ENCODE measurements at places on chromosomes 1 and 21.
A peak's percentile ranks its signal among the peaks of the same experiment; 100 is the strongest.

DNA sequence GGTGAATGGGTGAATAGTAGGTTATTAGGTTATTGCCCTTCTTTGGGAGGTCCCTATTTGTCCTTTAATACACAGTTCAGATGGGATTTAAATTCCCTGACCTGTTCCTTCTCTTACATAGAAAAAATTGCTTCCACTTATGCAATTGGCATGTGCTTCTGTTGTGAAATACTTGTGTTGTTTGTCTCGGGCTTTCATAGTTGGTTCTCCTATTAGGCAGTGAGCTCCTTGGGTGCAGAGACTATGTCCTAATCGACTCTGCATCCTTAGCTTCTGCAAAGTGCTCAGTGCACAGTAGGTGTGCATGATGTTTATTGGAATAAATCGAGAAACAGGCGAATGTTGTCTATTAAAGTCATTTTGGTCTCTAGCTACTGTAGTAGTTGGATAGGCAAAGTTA is 1.3 kb upstream of the PDE4B start:
- DNase-seq = peak; percentile 34

DNA sequence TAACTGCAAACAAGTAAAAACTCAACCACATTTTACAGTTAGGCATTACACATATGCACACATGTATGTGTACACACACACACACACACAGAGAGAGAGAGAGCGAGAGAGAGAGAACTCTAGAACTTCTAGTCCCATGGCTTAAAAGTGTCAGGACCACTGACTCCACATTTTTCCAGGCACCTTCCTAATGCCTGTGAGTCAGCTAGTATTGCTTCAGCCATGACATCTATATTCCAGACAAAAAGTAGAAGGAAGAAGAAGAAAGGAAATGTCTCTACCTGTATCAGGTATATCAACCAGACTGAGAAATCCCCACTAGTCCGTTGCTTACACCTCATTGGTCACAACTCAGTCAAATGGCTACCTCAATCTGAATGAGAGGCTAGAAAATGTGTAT is 31.9 kb upstream of the TACSTD2 start:
- DNase-seq = no peak

- no peak for DNase-seq
Measured at GRCh38 chr1:54305906-54306514, 100.2 kb downstream of the SSBP3 start.

- DNase-seq = peak; percentile 22
Measured at GRCh38 chr1:197798492-197798891, 23.2 kb upstream of the DENND1B start.

DNA sequence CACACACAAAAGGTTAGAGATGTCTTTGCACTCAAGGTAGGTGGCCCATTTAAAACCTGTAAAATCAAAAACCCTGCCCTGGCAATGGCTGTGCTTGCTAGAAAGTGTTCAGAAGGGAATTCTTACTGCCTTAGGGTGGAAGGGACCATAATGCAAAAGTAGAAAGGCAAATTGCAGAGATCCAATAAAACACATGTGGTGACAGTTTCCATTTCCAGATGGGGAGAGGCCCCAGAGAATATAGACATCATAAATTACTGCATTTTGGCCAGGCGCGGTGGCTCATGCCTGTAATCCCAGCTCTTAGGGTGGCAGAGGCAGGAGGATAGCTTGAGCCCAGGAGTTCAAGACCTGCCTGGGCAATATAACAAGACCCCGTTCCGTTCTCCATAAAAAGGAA is 13.0 kb downstream of the FMO1 start:
- DNase-seq = no peak

GRCh38 chr1:10424034-10424433 is 6.2 kb upstream of the CENPS start:
- DNase-seq = peak; percentile 64

DNA sequence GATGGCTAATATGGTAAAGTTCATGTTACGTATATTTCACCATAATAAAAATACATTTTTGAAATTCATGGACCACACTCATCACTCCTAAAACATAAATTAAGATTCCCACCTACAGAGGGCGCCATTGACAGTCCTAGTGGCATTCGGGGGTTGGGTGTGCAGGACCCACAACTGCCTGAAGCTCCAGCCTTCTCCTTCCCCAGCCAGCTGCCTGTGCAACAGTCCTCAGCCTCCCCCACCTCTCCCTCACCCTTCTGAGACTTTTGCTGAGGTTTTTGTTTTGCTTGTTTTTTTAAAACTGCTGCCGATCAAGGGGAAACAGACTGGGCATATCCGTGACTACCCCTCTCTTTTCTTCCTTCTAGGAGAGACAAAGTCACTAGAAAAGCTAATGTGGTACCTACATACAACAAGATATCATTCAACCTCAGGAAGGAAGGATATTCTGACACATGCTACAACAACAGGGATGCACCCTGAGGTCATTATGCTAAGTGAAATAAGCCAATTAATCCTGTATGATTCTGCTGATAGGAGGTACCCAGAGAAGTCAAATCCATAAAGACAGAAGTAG is 9.2 kb upstream of the EVA1C start:
- peak; percentile 76 for DNase-seq

- no peak for DNase-seq
Measured at GRCh38 chr1:205604059-205604458, 27.8 kb downstream of the ELK4 start.

DNA sequence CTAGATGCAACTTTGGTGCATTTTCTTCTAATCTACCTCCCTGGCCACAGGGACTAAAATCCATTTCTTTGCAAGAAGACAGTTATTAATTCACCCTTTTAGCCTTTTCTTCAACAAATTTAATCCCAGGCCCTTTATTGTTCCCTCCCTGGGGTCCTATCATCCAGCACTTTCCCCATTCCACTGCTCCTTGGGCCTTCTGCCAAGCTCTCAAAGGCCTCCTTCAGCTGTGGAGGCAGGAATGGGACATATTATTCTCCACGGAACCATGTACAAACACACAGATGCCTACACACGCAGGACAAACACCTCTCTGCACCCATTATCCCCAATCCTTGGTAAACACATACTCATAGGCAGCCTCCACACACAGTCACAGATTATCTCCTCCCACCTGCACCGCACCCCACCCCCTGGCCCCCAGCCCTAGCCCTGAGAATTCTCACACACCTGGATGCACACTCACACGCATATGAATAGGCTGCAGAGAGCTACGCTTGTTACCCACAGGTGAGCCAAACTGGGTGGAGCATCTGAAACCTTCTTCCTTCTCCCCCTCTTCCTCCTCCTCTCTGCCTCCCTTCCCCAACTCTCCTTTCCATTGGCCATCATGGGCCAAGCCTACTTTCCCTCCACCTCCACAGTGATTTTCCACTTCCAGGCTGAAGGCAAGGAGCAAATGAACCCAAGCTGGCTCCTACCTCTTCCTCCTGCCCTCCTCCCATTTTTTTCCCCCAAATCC is 11.7 kb downstream of the TAGLN2 start:
- no peak for DNase-seq

- DNase-seq = no peak
Measured at GRCh38 chr1:28883242-28883616, 31.1 kb upstream of the EPB41 start.

DNA sequence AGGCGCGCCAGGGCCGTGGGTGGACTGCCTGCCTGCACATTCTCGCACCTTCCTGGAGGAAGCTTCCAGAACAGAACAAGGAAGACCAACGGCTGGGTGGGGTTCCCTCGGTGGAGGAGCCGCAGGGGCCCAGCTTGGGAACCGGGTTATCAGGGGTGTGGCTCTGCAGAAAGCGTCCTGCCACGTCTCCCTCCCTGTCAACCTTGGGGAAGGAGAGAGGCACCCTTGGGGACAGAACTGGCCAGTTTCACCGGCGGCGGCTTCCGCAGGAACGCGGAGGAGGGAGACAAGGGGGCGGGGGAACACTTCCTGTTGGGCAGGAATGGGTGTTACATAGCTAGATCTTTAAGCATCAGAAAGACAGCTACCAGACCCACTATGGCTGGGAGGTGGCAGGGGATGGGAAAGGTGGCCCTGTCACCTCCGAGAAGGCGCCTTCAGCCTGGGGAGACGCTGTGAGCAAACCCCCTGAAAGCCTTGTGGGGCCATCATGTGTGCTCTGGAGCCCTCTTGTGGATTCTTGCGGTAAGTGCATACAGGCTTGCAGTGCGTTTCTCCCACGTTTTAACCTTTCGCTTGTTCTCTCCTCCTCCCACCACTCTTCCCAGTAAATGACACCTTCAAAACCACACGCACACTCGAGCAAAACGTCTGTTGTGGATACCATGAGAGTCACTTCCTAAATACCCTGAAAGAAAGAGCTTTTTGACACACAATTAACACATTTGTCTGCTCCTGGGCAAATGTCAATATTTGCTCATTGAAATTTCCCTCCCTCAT is 3.8 kb upstream of the PLEKHA6 start:
- DNase-seq = peak; percentile 78

DNA sequence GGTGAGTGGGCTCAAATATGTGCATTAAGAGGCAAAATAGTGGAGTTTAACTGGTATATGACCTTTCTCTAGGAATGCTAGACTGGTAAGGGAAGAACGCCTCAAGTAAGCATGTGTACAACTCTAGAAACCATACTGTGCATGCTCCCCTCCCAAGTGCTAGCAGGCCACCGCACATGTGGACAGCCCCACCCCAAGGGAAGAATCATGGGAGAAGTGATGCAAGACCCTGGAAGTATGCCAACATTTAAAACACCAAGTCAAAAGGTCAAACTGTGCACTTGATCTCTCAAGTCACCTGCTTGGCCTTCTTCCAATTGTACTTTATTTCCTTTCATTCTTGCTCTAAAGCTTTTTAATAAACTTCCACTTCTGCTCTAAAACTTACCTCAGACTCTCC is 120.4 kb downstream of the WDR3 start:
- no peak for DNase-seq

DNA sequence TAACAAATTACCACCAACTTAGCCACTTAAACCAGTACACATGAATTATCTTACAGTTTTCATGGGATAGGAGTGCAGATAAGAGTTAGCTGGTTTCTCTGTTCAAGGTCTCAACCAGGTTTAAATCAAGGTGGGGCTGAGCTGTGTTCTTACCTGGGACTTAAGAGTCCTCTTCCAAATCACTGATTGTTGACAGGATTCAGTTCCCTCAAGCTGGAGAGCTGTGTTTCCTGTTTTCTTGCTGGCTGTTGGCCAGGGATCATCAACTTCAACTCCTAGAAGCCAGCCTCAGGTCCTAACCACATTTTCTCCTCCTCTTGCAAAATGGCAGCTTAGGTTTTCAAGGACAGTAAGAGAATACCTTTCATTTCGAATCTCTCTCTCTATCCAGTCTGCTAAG is 123.8 kb upstream of the CHRM3 start:
- DNase-seq = no peak

GRCh38 chr1:22914633-22915217 is 57.9 kb downstream of the LACTBL1 start:
- no peak for DNase-seq

DNA sequence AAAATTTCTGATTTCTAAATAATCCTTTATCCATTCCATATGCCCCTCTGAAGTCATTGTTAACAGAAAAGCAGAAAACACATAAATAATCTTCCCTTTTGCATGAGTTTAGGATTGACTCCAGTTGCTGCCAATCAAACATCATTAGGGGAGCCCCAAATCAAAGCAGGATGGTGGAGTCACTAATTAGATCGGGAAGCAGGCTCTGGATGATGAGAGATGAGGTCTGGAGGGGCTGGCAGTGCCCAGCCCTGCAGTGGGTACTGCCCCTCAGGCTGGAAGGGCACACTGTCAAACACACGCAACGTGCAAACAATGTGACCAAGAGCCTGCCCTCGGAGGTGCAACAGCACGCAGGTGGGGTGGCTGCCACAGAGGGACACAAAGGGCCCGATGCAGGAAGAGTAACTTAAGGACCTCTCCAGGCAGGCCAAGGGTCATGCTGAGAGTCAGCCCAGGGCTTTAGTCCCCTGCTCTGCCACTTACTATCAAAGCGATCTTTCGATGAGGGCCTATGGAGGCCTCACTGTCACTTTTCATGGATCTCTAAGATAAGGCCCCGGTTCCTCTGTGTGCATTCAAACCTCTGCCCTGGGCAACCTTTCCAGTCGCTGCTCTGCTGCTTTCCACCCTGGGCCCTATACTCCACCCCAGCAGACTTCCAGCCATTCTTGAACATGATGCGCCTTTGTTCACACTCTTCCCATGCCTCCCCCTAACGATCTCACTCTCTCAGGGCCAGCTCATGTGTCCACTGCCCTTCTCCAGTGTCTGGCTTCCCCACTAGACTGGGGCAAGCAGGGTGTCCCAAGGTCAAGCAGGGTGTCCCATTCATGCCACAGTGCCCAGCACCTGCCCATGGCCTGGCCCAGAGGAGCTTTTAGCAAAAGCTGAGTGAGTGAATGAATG is 98.9 kb downstream of the DMRTB1 start:
- DNase-seq = no peak

DNA sequence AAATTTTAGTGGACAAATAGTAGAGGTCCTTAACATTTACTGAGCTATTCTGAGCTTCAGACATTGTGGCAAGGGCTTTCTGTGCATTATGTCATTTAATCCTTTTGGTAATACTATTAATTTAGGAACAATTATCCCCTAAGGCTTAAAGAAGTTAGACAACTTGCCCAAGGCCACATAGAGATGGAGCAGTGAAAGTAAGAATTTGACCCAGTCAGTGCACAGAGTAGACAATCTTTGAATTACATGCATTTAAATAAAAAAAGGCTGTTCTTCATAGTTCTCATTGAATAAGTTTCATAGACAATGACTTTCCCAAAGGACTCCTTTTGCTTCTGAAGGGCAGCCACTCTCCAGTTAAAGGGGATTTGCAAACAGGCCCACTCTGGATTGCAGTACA is 142.7 kb downstream of the RUNX1 start:
- no peak for DNase-seq

GRCh38 chr1:69585666-69586065 is 17.9 kb downstream of the LRRC7 start:
- DNase-seq = no peak

DNA sequence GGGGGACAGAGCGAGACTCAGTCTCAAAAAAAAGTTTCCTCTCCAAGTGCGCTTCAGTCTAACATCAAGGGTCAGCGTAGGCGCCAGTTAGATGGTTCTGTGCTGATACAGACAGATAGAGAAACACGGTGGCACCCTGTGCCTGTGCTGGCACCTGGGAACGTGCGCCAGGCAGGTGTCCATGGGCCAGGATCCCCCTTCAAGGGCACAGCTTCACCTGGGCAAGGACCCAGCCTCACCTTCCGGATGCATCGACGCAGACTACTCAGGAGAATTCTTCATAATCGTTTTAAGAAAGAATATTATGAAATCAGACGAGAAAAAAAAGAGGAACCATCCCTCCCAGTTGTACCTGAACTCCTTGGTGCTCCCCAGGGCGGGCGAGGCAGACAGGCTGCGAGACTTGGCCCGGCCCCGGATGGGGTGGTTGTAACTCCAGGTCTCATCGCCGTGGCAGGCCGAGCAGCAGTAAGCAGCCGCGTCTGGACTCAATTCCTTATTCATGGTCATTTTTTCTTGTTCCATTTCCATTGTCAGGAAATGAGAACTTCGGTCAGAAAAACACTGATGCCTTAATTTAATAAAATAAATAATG is 13.3 kb downstream of the NADK start:
- no peak for DNase-seq

DNA sequence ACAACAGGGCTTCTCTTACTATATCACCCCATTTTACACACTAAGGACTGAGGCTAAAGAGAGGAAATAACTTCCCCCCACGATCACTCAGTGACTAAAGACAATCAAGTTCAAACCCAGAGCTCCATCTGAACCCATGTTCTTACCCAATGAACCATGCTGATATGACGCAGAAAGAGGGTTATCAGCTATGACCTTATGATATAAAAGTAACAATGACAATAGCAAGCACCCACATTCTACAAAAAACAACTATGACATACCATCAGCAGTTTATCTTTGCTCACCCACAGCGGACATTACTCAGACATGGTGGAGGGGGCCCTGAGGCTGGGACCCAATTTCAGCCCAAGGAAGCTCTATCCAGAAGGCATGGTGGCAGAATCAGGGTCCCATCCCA is 75.7 kb downstream of the PTPN14 start:
- DNase-seq = no peak

All from EH (cell line).